ENCODE measurements at places on chromosomes 2 and 18. TPM values are rescaled to one million over a fixed set of nuclear protein-coding genes. Genes with fewer than 3 reads are reported as not detected.

The ERICH2 gene
- polyA plus RNA-seq: 0.20 TPM

The IL1B gene
- 161 TPM for polyA plus RNA-seq

The INHBB gene
- polyA plus RNA-seq: 0.02 TPM

The EGR4 gene
- polyA plus RNA-seq: 0.02 TPM

The PSMA8 gene
- polyA plus RNA-seq: not detected

The POU3F3 gene
- polyA plus RNA-seq: not detected

The HOXD8 gene
- polyA plus RNA-seq: not detected

The SERPINB7 gene
- polyA plus RNA-seq: 53.2 TPM

The TUBA3D gene
- not detected for polyA plus RNA-seq

GRCh38 chr2:153077311-153077710 lies 358.9 kb downstream of the ARL6IP6 start:
- DNase-seq: no peak

- peak; percentile 21 for DNase-seq
Measured at GRCh38 chr2:192029089-192029488, 165.6 kb downstream of the TMEFF2 start.

GRCh38 chr18:22166069-22166950 lies 3.1 kb upstream of the GATA6 start:
- DNase-seq: no peak

GRCh38 chr18:78731016-78731397 lies 248.6 kb upstream of the SALL3 start:
- DNase-seq: no peak

DNA sequence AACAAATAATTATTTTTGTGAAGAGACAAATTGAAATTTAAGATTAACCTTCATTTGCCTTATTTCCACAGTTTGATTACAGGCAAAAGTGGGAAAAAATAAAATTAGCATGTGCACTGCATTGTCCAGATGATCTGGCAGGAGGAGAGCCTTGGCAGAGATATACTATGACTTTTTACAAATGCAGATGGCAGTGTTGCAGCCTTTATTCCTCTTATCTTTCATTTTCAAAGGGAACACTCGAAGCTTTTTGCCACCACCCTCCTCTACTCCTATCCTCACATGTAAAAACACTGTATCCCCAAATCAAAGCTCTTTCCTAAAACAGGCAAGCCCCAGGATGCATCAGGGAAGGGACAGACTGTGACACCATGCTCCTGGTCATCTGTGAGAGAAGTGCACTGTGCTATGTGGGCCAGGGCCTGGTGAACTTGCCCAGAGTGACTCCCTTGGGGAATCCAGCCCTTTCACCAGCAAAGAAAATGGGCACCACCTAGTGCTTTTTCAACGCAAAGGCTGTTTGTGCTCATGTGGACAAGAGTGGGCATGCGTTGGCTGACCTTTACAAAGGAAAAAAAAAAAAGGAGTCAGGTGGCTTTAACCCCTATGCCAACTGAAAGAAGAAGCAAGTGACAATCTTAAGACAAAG lies 74.7 kb upstream of the ETAA1 start:
- DNase-seq: peak; percentile 73

GRCh38 chr2:51920509-51920908 lies 888.6 kb upstream of the NRXN1 start:
- DNase-seq: no peak

- DNase-seq: no peak
Measured at GRCh38 chr2:158965641-158966040, 2.8 kb upstream of the TANC1 start.

DNA sequence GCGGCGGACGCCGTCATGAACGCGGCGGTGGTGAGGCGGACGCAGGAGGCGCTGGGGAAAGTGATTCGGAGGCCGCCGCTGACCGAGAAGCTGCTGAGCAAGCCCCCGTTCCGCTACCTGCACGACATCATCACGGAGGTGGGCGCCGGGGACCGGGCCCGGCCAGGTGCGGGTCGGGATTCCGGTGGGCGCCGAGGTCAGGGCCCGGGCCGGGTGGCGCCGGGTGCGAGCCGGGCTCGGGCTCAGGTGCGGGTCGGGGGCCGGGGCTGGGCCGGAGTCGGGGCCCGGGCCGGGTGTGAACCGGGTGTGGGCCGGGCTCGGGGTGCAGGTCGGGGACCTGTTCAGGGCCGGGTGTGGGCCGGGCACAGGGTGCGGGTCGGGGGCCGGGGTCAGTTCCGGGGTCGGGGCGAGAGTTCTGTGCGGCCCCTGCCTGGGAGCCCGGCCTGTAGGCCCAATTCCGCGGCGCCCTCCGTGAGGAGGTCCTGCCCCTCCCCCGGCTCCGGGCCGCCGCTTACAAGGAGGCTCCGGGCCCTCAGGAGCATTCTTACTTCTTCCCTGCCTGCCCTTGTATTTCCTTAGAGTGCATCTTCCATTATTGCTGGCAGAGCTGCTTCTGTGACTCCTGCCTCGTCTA lies 447 bp downstream of the TRAF3IP1 start:
- no peak for DNase-seq

DNA sequence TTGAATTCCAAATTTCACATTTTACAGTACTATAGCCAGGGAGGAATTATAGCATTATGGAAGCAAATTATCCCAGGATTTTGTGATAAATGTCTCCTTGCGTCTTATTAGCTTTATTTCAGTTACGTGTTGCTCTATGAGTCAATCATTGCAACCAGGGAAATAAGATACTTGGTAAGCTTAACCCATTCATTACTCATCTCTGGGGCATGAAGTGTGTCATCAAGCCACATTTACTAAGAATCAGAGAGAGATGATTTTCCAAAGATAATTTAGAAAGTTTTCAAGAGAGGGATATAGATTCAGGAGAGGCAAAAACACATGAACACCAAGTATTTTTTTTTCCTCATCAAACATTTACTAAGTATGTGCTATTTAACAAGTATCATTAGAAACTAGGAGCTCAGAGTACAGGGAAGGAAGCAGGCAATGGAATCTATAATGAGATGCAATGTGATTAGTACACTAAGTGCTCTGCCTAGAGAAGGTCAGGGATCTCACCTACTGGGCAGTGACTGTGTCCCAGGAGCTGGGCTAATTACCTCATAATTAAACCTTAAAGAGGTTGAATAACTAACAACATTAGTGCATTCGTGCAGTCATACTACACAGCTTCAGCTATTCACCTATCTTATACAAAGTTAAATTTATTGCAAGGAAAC lies 217.8 kb upstream of the NXPH2 start:
- peak; percentile 73 for DNase-seq

- peak; percentile 34 for DNase-seq
Measured at GRCh38 chr2:160576054-160576499, 82.5 kb upstream of the RBMS1 start.

DNA sequence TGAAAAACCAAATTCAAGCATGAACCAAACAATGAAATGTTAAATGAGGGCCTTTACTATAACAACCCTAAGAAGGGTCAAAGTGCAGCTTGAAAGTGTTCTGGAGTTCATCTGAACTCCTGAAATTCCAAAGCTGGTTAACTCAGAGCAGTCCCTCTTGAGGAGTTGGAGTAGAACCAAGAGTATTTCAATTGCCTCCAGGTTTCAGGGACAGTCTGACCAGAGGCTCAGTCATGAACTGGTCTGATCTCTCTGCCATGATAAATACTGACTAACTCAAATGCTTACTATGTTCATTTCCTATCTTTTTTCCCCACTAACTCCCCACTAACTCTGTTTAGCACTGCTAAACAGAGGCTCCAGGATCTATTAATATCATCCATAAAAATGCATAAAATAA lies 2.7 kb downstream of the STARD7 start:
- peak; percentile 62 for DNase-seq

- no peak for DNase-seq
Measured at GRCh38 chr2:69086466-69086865, 73.5 kb downstream of the ANTXR1 start.

- no peak for DNase-seq
Measured at GRCh38 chr18:452816-453215, 47.7 kb downstream of the COLEC12 start.

DNA sequence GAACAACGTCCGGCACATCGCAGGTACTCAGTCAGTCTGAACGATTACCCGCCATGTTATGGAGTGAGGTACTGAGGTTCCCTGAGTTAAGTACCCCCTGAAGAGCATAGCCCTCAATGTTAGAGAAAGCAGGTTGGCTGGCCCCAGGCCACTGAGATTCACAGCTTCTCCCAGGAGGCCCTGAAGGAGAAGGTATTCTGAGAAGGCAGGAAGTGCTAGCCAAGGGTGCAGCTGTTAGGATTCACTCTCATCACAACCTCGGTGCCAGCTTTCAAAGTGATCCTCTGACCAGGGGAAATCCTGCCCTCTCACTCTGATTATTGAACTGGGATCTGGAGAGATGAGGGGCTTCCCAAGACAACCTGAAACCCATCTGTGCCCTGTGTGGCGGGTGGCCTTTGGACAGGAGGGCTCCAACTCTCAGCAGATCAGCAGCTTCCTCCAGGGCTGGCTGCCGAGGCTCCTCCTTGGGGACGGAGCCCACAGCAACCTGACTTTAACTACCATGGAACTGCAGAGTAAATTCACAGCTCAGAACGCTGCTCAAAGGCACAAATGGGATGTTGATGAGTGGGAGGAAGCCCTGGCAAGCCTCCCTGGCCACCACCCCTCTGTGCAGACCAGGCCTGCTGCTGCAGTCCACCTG lies 7.8 kb downstream of the EHD3 start:
- no peak for DNase-seq

GRCh38 chr2:98175811-98176210 lies 88.8 kb downstream of the VWA3B start:
- no peak for DNase-seq

DNA sequence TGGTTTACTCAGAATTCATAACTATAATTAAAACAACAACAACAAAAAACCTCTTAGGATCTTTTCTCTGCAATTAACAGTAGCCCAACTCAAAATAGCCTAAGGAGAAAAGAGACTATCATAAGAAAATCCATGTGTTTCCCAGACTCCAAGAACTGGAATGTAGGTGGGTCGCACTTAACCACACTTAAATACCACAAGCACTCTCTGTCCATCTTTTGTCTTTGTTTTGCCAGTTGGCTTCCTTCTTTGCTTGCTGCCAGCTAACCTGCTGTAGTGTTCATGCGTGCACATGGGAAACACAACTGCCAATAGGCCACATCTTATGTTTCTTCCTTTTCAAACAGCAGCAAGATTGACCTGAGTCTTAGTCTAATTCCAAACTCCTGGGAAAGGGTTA lies 24.1 kb upstream of the ACVR1 start:
- DNase-seq: peak; percentile 81

- DNase-seq: peak; percentile 58
Measured at GRCh38 chr18:32093102-32093511, 1.4 kb downstream of the RNF138 start.

DNA sequence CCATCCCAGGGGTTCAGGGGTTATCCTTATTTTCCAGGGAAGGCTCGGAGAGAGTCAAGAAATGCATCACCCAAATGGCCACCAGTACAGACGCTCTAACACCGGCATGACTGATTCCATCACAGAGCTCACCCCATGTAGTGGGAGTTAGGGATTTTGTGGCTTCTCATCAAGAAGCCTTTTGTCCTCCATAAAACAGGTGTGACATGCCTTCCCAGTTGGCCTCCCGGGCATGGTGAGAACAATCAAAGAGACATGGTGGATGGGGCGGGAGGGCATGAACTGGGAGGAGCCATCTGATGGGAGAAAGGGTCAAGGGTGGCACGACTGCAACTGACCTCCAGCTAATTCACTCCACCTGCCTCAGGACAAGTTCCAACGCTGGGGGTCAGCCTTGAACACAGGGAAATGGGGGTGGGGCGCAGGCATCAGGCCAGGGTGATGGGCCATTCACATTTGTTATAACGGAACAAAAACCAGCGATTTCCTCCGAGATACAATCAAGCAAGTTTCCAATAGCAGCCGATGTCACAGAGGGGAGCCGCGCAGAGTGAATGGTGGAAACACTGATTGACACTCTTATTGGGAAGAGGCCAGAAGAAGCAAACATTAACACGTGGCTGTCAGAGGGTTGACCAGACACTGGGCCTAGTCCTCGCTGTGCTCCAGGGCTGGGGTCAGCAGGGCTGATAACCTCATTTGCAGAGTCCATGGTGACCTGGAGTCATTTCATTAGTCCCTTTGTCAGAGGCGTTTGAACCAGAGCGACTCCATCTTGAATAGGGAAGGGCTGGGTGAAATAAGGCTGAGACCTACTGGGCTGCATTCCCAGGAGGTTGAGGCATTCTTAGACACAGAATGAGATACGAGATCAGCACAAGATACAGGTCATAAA lies 80.5 kb upstream of the HPCAL1 start:
- DNase-seq: no peak

DNA sequence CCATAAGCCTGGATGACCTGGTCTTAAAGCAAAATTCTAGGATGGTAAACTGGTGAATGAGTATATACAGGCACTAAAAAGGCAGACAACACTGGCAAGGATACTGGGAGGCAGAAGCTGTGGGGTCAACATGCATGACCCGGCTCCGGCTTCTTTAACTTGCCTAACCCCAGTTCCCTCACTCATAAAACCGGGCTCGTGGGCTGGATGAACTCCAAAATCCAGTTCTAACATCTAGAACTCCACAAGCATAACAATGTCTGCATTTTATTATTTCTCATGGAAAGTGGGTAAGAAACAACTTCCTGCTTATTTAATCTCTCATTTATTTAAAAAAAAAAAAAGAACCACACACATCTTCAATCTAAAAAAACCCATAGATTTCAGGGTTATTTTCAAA lies 57.3 kb downstream of the FARSB start:
- no peak for DNase-seq

- no peak for DNase-seq
Measured at GRCh38 chr18:34921811-34922385, 119.3 kb upstream of the MAPRE2 start.

DNA sequence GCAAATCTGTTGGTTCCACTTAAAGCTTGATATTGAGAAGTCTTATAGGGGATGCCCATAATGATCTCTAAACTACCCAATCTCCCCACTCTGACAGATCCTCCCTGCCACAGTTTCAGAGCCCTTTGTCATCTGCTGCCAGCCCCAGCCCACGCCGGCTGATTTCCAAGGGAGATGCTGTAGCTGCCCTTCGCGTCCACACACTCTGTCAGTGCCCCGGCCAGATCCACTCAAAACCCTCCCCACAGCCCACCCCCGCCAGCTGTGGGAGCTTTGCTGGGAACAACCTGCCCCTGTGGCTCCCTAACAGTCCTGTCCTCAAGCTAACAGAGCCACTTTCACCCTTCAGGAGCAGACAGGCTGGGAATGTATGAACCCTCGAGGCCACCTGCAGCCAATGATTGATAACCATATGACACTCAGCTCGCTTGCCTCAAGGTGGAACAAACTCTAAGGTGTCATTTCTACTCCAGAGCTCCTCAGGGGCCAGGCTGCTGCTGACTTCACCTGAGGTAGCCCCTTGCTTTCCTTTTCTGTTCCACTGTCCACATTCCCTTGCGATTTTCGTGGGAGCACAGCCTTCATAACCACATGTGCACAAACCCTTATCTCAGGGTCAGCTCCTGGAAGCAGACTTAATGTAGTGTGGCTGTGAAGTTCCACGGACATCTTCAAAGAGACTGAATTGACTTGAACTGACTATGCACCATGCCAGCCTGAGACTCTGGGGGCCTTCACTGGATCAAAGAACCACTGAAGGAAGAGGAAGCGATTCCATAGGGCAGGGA lies 92.6 kb upstream of the LGALSL start:
- DNase-seq: no peak

GRCh38 chr18:59127047-59127446 lies 12.6 kb upstream of the SEC11C start:
- DNase-seq: no peak

All from mammary epithelial cell (primary cell).